ENCODE measurements at places on chromosomes 2 and 18. TPM values are rescaled to one million over a fixed set of nuclear protein-coding genes. Genes with fewer than 3 reads are reported as not detected.
A peak's percentile ranks its signal among the peaks of the same experiment; 100 is the strongest.

DNA sequence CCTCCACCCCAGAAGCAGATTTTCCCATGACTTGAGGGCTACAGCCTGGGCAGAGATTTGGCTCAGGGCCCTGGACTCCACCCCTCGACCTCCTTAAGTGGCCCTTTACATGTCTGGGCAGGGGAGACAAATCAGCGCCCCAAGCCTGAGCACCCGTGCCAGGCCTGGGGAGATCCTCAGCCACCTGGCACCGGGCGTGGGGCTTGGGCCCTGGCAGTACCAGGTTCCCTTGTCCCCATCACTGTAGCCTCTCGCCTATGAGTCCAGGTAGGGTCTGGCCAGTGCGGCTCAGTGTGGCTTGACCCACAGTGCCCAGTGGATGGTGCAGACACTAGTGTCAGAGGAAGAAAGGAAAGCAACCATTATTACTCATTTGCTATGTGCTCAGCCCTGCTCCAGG is 22.0 kb upstream of the DNMT3A start:
- DNase-seq: no peak
- no peaks in the 10 kb centered on the region for H3K36me3 ChIP-seq
- no peaks in the 10 kb centered on the region for H3K27me3 ChIP-seq
- no peak overlapping the region for H3K4me3 ChIP-seq

- DNase-seq: no peak
- H3K27me3 ChIP-seq: peaks cover 46% of the 10 kb centered on the region
- no peak overlapping the region for H3K27ac ChIP-seq
- H3K36me3 ChIP-seq: no peaks in the 10 kb centered on the region
Observed at GRCh38 chr2:73297151-73297559, 3.8 kb upstream of the EGR4 start.

- no peak for DNase-seq
- no peak overlapping the region for H3K4me3 ChIP-seq
- no peaks in the 10 kb centered on the region for H3K27me3 ChIP-seq
- no peaks in the 10 kb centered on the region for H3K36me3 ChIP-seq
- no peak overlapping the region for H3K27ac ChIP-seq
- H3K4me1 ChIP-seq: no peaks in the 10 kb centered on the region
Observed at GRCh38 chr18:22504251-22505030, 86.7 kb upstream of the CTAGE1 start.

DNA sequence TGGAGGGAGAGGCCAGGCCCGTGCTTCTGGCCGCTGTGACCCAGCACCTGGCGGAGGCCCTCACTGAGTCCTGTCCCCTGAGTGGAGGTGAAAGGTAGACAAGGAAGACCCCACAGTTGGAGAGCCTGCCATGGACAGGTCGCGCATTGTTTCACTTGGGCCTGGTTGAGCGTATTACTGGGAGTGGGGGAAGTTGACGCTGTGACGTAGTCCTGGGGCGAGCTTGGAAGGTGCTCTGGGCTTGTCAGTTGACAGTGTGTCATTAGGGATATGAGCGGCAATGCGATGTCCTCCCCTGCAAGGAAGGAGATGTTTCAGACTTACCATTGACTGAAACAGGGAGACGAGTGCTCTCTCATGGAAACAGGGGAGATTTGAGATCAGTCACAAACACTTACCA is 127.1 kb downstream of the SH3RF3 start:
- no peak for DNase-seq
- no peak overlapping the region for H3K27ac ChIP-seq
- no peaks in the 10 kb centered on the region for H3K4me1 ChIP-seq

- no peaks in the 10 kb centered on the region for H3K27me3 ChIP-seq
- no peak overlapping the region for H3K4me3 ChIP-seq
- H3K36me3 ChIP-seq: no peaks in the 10 kb centered on the region
Observed at GRCh38 chr2:9945596-9945995, 5.9 kb upstream of the GRHL1 start.

GRCh38 chr2:45984896-45985473 is 312.2 kb upstream of the EPAS1 start:
- no peak overlapping the region for H3K27ac ChIP-seq
- no peaks in the 10 kb centered on the region for H3K4me1 ChIP-seq
- DNase-seq: no peak
- no peaks in the 10 kb centered on the region for H3K36me3 ChIP-seq
- no peaks in the 10 kb centered on the region for H3K27me3 ChIP-seq

GRCh38 chr2:54191361-54192135 is 64.5 kb downstream of the TSPYL6 start:
- no peaks in the 10 kb centered on the region for H3K36me3 ChIP-seq
- no peaks in the 10 kb centered on the region for H3K4me1 ChIP-seq
- DNase-seq: no peak
- no peak overlapping the region for H3K27ac ChIP-seq

- no peak overlapping the region for H3K4me3 ChIP-seq
- no peak for DNase-seq
- no peaks in the 10 kb centered on the region for H3K36me3 ChIP-seq
- H3K4me1 ChIP-seq: no peaks in the 10 kb centered on the region
- no peak overlapping the region for H3K27ac ChIP-seq
Observed at GRCh38 chr2:106685180-106685897, 198.2 kb downstream of the CD8B2 start.

GRCh38 chr2:160253440-160254188 is 53.5 kb upstream of the ITGB6 start:
- no peak overlapping the region for H3K27ac ChIP-seq
- DNase-seq: no peak
- H3K4me1 ChIP-seq: no peaks in the 10 kb centered on the region
- no peaks in the 10 kb centered on the region for H3K36me3 ChIP-seq
- no peak overlapping the region for H3K4me3 ChIP-seq

- H3K36me3 ChIP-seq: no peaks in the 10 kb centered on the region
- H3K4me1 ChIP-seq: no peaks in the 10 kb centered on the region
- peak; percentile 40 for DNase-seq
- H3K4me3 ChIP-seq: no peak overlapping the region
- H3K27ac ChIP-seq: no peak overlapping the region
- no peaks in the 10 kb centered on the region for H3K27me3 ChIP-seq
Observed at GRCh38 chr2:176652300-176653182, 383.3 kb downstream of the MTX2 start.

DNA sequence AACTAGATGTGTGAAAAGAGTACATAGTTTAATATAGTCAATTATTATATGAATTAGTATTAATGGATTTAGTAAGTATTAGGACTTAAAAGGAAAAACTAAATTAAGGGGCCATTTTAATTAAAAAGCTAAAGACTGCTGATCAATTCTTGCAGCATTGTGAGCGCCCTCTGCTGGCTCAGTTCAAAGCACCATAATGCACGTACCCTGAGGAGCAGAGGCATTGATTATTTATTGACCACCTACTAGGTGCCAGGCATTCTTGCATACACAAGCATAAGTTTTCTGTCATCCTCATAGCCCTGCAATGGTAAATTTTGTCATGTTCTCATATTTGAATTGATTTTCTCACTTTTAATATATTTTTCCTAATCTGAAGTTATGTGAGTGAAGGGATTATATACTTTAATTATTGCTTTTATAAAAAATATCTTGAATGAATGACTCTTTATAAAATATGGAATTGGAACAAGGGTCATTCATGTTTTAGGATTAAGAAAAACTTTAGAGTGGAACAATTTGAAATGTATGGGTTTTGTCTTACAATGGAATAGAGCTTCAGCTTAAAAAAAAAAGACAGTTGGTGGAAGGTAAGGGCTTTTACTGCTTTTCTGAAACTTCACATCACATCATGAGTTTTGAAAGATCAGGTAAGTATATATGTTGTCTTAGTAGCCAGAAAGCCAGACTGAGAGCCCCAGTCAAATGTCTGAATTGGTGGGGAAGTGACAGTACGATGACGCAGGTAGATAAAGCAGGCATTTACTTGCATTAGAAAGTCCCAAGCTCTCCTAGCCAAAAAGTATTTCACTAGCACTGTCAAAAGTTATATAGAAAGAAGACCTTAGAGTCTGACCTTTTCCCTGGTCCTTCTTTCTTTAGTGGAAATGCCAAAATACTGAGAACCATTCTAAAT is 9.7 kb downstream of the ITGA4 start:
- H3K27me3 ChIP-seq: no peaks in the 10 kb centered on the region
- H3K36me3 ChIP-seq: no peaks in the 10 kb centered on the region
- H3K4me3 ChIP-seq: no peak overlapping the region
- peak overlapping the region; percentile 40 for H3K27ac ChIP-seq
- peak; percentile 71 for DNase-seq

DNA sequence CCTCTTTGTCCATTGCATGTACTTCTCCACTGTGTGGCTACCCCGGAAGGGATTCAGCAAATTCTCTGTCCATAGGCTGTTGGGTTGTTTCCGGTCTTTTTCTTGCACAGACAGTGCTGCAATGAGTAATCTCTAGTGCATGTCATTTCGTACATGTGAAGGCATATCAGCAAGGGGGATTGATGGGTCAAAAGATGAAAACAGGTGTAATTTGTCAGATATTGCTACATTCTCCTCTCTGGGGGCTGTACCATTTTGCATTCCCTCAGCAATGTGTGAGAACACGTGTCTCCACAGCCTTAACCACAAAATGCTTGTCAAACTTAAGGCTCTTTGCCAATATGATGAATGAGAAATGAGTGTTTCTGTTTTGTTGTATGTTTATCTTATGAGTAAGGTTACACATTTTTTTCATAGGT is 60.5 kb downstream of the KLHL29 start:
- H3K36me3 ChIP-seq: no peaks in the 10 kb centered on the region
- H3K27me3 ChIP-seq: no peaks in the 10 kb centered on the region
- no peaks in the 10 kb centered on the region for H3K4me1 ChIP-seq
- H3K4me3 ChIP-seq: no peak overlapping the region
- DNase-seq: no peak

The ESCO1 gene
- total RNA-seq: 18.2 TPM

The MAP2 gene
- total RNA-seq: not detected

The NTSR2 gene
- total RNA-seq: not detected

The PTPRN gene
- 0.11 TPM for total RNA-seq

The CYP27C1 gene
- not detected for total RNA-seq

The PLA2R1 gene
- total RNA-seq: not detected
